ENCODE measurements at places on chromosomes 7 and 10.

DNA sequence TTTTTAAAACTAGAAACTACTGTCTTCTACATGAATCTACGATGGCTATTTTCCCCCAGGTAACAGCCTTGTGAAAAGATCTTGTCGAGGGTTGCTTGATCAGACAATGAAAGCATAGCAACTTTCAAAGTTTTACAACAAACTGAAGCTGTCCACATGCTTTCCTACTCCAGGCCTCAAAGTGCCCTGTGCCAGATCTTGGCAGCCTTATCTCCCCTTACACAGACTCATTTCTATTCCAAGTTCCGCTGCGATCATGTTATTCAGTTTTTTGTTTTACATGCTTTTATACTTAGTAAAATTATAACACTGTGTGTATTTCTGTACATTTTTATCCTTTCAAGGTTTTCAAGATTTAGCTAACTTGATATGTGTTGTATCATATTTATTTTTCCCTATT lies 661.7 kb upstream of the SORCS1 start:
- DNase-seq: no peak

- DNase-seq: no peak
Measured at GRCh38 chr10:70462349-70462984, 16.1 kb upstream of the PALD1 start.

GRCh38 chr7:24290004-24290641 lies 6.1 kb downstream of the NPY start:
- no peak for DNase-seq

DNA sequence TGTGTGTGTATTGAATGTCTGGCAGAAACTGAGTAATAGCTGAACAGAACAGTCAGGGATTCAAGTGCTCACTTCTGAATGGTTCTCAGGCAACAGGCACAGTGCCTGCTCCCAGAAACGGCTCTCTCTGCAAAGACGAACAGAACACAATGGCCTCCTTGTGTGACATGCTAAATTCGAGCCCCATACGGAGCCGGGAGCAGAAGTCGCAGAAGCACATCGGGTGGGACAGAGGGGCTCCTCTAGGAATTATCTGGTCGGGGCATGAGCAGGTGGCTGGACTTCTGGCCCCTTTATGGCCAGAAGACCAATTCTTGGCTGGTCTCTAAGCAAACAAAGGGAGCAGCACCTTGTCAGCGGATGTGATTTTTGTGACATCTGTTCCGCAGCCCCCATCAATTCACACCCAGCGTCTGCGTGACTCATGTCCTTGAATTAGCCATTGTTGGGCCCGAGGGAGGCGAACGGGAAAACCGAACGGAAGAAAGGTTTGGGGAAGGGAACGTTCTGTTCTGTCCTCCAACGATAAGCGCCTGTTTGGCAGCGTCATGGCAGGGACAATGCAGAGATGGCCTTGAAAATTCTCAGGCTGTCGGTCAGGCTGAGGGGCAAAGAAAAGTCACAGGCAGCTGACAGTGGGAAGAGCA lies 47.3 kb upstream of the NPTX2 start:
- no peak for DNase-seq
